ENCODE measurements at places on chromosomes 6 and 20. TPM values are rescaled to one million over a fixed set of nuclear protein-coding genes. Genes with fewer than 3 reads are reported as not detected.
A peak's percentile ranks its signal among the peaks of the same experiment; 100 is the strongest.

- peak; percentile 92 for DNase-seq
- peaks cover 22% of the 10 kb centered on the region for H3K4me1 ChIP-seq
- H3K4me3 ChIP-seq, result no peak overlapping the region
- H3K27me3 ChIP-seq, result no peaks in the 10 kb centered on the region
- peak overlapping the region; percentile 64 for H3K27ac ChIP-seq
- H3K36me3 ChIP-seq, result no peaks in the 10 kb centered on the region
Measured at GRCh38 chr6:111129013-111129412, 41.7 kb downstream of the SLC16A10 start.

CD109 gene
- 4.9 TPM for total RNA-seq

PTCRA gene
- not detected for total RNA-seq

TRIM39 gene
- total RNA-seq, result 8.7 TPM

DNA sequence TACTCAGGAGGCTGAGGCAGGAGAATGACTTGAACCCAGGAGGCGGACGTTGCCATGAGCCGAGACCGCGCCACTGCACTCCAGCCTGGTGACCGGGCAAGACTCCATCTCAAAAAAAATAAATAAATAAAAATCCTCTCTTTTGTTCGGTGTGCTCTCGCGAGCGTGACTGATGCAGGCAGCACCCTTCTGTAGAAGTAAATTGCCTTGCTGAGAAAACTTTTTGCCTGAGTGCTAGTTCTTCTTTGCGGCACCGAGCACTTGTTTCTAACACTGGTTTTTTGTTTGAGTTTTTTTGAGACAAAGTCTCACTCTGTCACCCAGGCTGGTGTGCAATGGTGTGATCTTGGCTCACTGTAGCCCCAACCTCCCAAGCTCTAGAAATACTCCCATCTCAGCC lies 30.5 kb downstream of the PLN start:
- no peak for DNase-seq
- H3K27ac ChIP-seq, result no peak overlapping the region
- H3K4me3 ChIP-seq, result no peak overlapping the region
- H3K27me3 ChIP-seq, result no peaks in the 10 kb centered on the region
- H3K4me1 ChIP-seq, result no peaks in the 10 kb centered on the region

DNA sequence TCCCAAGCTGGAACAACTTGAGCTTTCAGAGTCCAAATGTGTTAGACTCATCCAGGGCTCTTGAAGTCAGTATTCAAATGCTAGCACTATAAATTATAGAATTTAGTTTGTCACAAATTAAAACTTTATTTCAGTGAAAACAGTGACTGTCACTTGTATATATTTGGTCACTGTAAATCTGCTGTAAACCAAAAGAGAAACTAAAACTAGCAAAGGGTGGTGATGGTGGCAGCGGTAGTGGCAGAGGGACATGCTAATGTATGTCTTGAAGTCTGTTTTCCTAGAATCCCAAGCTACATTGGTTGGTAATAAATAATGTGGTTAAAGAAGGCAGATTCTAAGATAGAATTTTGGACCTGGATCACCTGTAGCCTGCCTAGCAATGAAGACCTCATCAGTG lies 140.4 kb upstream of the CENPW start:
- no peak overlapping the region for H3K27ac ChIP-seq
- H3K4me3 ChIP-seq, result no peak overlapping the region
- DNase-seq, result no peak
- H3K27me3 ChIP-seq, result no peaks in the 10 kb centered on the region

DNA sequence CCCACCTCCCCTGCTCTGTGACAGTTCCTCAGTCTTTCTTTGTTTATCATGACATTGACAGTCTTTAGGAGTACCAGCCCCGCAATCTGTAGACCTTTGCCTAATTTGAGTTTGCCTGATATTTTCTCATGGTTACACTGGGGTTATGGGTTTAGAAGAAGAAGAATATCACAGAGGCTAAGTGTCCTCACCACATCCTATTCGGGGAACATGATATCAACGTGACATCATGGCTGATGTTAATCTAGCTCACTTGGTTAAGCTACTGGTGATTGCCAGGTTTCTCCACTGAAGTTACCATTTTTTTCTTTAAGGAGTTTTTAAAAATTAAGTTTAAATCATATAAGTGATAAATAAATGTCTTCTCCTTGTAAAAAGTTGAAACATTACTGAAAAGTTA lies 127.5 kb downstream of the CEP57L1 start:
- H3K4me1 ChIP-seq, result no peaks in the 10 kb centered on the region
- H3K27me3 ChIP-seq, result no peaks in the 10 kb centered on the region
- no peak overlapping the region for H3K4me3 ChIP-seq
- no peak for DNase-seq
- no peaks in the 10 kb centered on the region for H3K36me3 ChIP-seq

PSORS1C2 gene
- total RNA-seq, result not detected

DAAM2 gene
- total RNA-seq, result 3.5 TPM

- no peak for DNase-seq
- no peak overlapping the region for H3K4me3 ChIP-seq
- no peaks in the 10 kb centered on the region for H3K36me3 ChIP-seq
Measured at GRCh38 chr6:55568808-55569439, 10.1 kb downstream of the HMGCLL1 start.

OPN5 gene
- not detected for total RNA-seq

DNA sequence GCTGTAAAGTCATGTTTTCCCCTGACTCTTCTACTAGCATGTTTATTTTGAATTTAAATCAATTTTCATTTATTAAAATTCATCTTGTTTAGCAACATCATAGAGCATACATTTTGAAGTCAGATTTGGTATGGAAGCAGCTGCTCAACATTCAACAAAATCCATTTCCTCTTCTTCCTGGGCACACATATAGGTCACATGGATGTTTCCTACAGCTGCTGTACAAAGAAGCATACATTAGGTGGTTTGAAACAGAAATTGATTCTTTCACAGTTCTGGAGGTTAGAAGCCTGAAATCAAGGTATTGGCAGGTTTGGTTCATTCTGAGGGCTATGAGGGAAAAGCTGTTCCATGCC lies 495.2 kb downstream of the RFPL4B start:
- no peaks in the 10 kb centered on the region for H3K27me3 ChIP-seq
- H3K4me3 ChIP-seq, result no peak overlapping the region
- peaks cover 11% of the 10 kb centered on the region for H3K4me1 ChIP-seq
- no peak overlapping the region for H3K27ac ChIP-seq

CST7 gene
- not detected for total RNA-seq

GRCh38 chr6:132764370-132764769 lies 6.7 kb upstream of the VNN2 start:
- H3K36me3 ChIP-seq, result no peaks in the 10 kb centered on the region
- no peak overlapping the region for H3K4me3 ChIP-seq
- H3K27me3 ChIP-seq, result no peaks in the 10 kb centered on the region

All from SJCRH30 (cell line).